NCI-H524 (cell line): ENCODE measurements at places on chromosomes 4 and X.

GRCh38 chr4:80365928-80366327 is 30.4 kb downstream of the CFAP299 start:
- DNase-seq = peak; percentile 93

- DNase-seq = no peak
Observed at GRCh38 chr4:86011117-86011516, 348.7 kb downstream of the MAPK10 start.

- no peak for DNase-seq
Observed at GRCh38 chr4:53659112-53659511, 67.8 kb upstream of the LNX1 start.

- no peak for DNase-seq
Observed at GRCh38 chrX:63581398-63581797, 203.6 kb downstream of the ARHGEF9 start.

DNA sequence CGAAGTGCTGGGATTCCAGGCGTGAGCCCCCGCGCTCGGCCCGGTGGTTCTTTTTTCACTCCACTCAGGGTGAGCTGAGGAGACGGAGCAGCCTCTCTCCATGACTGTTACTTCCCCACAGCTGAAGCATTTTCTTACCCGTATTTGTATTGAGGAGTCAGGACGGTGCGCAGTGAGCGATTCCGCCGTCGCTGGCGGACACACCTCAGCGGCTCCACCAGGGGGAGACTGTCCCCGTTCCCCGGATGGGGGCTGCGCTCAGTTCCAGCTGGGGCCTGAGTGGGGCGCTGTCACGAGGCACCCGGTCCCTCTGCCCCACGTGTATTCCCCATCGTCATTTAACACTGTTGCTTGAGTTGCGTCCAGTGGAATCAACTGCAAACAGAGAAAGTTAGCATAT is 844.0 kb upstream of the FRG1 start:
- DNase-seq = no peak

- DNase-seq = no peak
Observed at GRCh38 chrX:123847056-123847455, 12.8 kb upstream of the XIAP start.
